ENCODE measurements at places on chromosomes 3 and 15.

DNA sequence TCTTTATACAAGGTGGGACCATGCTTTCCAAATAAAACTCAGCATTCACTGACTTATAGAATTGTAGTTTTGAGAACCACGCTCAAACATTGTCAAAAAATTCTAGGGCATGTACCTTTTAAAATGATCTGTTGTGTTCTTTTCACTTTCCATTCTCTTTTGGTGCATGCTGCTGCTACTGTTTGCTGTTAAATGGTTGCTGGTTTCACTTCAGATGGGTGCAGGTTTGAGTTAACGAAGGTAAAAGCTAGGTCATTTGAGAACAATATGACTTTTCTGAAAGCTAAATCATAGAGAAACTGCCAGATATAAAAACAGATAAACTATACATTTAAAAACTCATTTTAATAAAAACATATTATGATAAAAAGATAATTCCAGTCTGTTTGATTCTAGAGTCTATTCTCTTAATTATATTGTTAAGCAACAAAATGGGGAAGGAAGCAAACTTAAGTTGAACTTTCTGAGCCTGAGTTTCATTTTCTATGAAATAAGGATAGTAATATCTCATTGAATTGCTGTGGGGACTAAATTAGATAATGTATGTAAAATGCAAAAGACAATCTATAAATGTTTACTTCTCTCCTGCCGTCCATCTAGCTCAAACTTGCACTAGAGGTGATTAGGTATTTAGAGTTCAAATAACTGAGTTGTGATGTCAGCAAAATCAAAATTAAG is 82.4 kb downstream of the OXSM start:
- DNase-seq = no peak

DNA sequence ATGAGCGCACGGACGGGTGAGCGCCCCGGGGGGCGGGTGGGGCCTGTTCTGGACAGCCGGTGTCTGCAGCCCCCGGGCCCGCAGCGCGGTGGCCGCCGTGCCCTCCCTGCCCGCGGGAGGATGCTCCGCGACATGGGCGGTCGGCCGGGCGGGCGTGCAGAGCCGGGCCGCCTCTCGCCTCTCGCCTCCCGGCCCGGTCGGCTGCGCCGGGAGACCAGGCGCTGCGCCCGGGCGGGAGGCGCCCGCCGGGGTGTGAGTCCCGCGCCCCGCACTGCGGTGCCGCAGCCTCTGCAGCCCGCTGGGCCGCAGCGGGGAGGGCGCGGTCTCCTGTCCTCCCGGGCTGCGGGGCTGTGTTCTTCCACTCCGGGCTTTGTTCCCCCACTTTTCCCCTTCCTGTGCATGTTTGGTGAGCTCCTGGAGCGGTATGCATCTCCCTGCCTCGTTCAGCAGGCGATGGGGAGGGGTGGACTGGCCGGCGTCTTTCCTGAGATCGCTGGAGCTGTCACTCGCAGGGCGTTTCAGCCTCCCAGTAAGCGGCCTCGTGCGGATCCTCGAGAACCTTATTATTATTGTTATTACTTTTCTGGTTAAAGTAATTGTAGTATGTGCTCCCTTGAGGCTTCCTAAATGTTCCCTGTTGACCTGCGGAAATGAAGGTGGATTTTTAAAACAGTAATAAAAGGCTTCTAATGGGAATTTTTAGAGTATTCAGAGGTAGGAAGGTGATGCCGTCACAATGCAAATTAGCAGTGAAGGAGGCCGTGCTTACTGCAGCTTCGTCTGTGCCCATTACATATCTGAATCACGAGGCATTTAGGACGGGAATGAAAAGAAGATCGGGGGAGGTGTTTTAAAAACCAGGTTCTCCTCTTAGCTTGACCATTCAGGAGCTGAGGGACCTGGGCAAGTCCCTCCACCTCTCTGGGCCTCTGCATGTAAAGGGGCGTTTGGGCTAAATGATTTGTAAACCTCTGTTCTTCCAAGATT is 593 bp downstream of the TMOD2 start:
- DNase-seq = peak; percentile 43

- DNase-seq = no peak
These were observed 462.1 kb upstream of the CDIN1 start for GRCh38 chr15:36117296-36117787.

DNA sequence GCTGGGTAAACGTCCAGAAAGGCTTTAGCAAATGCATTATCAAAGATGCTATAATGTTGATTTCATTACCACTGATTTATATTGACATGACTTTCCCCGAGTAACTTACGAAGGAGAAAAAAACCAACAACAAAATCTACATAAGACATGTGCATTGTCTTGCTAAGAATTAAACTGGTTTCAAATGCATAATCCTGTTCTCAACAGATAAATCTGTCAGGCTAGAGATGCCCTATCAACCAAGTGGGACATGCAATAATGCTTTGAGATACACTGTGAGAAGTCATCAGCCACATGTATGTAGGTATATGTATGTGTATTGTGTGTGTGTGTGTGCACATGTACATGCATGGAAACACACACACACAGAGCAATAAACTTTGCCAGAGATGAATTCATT is 195.6 kb downstream of the MEIS2 start:
- no peak for DNase-seq
